ENCODE measurements at places on chromosomes 11 and 22.

GRCh38 chr11:74449369-74449931 is 17.9 kb downstream of the KCNE3 start:
- peak; percentile 58 for DNase-seq

- DNase-seq: peak; percentile 36
These were observed 10.7 kb upstream of the CD5 start for GRCh38 chr11:61091373-61092279.

- no peak for DNase-seq
These were observed 59.9 kb downstream of the FBXO7 start for GRCh38 chr22:32534252-32535235.

- no peak for DNase-seq
These were observed 8.0 kb downstream of the PPARA start for GRCh38 chr22:46158283-46158682.

DNA sequence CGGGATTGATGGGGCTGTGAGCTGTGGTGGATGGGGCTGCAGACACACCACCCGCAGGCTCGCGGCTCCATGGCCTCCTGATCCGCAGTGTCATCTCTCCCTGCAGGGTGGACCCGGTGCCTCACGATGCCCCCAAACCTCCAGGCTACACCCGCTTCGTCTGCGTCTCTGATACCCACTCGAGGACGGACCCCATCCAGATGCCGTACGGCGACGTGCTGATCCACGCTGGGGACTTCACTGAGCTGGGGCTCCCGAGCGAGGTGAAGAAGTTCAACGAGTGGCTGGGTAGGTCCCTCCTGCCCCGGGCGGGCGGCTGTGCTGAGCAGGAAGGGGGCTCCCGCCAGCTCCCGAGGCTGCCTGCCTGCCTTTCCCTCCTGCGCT is 23.1 kb downstream of the MPPED1 start:
- no peak for DNase-seq

GRCh38 chr22:22167791-22168189 is 76.8 kb upstream of the VPREB1 start:
- no peak for DNase-seq

DNA sequence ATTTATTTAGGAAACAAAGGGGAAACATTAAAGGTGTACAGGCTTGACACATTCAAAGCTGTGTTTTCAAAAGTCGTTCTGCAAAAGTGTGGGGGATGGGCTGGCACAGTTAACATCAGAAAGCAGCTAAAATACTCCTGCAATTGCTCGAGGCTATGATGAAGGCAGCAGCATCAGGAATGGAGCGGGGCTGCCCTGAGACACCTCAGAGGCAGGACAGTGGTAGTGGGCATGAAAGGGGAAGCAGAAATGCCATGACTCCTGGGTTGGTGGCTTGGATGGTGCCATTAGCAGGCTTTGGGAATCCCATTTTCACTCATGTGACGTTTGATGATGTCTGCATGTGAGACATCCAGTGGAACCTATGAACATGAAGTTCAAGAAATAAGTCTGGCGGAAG is 646 bp downstream of the NCAPD3 start:
- no peak for DNase-seq

GRCh38 chr11:20036626-20037335 is 123.5 kb downstream of the DBX1 start:
- DNase-seq: no peak

- DNase-seq: no peak
These were observed 110.4 kb downstream of the RRAS2 start for GRCh38 chr11:14248580-14248981.

Data from activated CD4-positive, alpha-beta T cell treated with anti-CD3 and anti-CD28 coated beads, Interleukin-2, amount 50 U/mL, for 24 hours (primary cell).